ENCODE measurements at places on chromosomes 7 and 10.

DNA sequence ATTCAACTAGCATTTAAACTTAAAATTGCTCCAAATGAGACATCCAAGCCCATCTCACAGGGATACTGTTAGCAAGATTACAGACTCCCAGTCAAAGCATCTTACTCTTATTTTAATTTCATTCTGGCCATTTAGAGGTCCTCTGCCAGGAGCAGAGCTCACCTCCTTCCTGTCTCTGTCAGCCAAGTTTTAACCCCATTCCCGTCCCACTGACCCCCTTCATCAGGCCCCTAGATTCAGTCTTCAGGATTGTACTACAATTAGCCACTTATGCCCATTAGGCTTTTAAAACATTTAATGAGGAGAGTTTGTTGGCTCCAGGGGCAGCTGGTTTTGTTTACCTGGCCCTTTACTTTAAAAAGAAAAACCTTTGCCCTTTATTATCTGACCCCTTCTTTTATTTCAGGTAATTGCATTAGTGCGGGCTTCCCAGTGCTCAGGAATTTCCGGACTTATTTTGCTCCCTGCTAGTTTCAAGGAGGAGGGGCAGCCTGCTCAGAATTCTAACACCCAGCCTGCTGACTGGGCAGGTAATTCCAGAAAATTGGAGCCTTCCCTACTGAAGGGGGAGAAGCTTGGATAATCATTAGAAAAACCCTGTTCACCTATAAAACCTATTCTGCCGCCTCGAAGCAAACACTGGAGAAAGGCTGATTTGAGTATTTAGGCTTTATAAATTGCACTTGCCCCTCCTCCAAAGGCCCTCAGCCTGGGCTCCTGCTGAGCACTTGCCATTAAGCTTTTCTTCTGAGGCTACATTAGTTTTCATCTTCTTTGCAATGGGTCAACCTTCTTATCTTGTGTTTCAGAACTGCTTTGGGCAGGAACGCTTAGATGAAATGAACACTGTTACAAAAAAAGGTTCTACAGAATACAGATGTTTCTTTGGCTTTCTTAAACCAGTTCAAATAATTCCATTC is 200.5 kb upstream of the HPS1 start:
- DNase-seq: no peak

DNA sequence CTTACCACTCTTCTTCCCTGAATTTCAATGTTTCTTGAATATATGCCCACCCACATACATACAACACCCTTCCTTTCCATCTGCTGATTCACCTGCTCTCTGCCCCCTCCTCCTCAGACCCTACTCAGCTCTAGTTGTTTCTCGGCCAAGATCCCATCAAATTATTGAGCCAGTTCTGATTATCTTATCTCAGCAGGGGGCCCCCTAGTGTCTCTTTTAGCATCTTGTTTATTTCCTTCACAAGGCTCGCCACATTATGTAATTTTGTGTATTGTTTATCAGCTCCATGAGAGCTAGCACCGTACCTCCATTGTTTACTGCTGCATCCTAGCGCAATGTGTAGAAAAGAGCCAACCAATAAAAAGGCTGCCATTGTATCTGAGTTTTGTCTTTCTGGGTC is 71.9 kb downstream of the FAM13C start:
- DNase-seq: no peak

DNA sequence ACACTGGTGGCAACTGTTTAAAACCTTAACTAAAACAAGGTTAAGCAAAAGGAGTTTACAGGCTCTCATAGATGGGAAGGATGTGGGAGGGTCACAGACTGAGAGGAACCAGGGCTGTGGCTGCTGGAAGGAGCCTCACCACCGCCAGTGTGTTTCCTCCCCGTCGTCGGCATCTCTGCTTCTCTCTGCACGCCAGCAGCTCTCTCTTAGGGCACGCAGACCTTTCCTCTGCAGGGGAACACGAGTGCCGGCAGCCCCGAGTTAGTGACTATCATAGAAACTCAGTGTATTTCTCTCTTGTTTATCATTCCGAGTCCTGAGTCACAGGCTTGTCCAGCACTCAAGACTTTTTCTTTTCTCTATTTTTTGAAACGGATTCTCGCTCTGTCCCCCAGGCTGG is 8.1 kb upstream of the SH2D4B start:
- no peak for DNase-seq

DNA sequence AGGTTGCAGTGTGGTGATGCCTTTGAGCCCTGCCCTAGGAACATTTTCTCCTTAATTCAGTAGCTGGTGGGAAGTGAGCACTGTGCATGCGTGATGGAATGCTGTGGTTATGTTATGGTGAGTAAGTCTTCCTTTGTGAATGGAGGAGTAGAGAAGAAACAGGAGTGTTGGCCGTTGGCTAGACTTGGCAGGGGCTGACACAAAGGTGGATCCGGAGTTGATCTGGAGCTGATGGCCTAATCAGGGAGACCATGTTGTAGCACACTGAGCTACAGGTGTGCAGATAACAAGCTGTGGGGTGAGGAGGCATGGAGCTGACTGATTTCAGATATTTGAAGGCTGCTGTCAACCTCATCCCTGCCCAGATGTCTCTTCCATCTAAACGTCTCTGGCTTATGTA is 122.3 kb downstream of the CNNM2 start:
- DNase-seq: no peak

- DNase-seq: no peak
Measured at GRCh38 chr7:115511330-115511729, 519.2 kb downstream of the TFEC start.

DNA sequence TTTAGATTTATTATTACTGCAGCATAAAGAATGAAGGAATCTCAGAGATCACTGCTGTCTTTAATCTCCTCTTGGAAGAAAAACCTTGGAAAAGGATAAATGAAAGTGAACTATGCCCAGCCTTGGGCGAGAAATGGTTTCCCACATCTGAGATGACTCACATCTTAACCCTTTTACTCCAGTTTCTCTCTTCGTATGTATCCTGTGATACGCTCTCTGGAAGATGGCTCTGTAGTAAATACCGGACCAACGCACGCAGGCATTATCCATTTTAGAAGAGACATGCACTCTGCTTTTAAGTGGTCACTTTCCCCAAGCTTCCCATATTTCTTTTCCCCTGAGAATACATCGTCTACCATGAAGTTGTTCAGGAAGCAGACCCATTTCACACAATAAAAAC is 207.3 kb upstream of the BMPER start:
- no peak for DNase-seq

DNA sequence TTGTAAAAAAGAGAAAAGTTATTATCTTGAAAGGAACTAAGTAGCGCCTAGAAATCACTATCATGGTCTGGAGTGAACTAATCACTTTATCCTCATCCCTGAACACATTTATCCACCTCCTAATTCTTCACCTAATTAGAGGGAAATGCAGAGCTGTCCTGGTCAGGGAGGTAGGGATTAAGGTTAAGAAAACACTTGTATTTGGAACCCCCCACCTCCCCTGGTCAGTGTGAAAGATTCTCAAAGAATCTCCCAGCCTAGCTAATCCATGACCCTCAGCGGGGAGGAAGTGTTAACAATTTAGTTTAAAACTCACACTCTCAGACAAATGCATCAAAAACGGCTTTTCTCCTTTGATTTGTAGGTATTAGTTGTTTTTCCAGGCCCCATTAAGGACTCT is 83.8 kb downstream of the FAM204A start:
- DNase-seq: no peak

DNA sequence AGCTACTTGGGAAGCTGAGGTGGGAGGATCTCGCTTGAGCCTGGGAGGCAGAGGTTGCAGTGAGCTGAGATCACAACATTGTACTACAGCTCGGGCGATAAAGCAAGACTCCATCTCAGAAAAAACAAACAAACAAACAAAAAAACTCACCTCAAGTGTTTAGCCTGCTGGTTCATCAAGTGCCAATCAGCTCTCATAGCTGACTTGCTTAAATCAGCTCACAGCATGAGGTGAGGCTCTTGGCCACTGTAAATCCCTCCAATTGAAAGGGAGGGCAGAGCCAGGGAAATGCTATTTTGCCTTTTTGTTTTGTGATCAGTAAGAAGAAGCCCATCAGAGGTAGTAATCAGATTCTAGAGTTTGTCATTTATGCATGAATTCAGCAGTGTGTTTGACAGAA is 112.3 kb downstream of the RAB11FIP2 start:
- no peak for DNase-seq

GRCh38 chr10:83536426-83536825 is 602.9 kb upstream of the GHITM start:
- DNase-seq: no peak

- DNase-seq: no peak
Measured at GRCh38 chr7:116259871-116260440, 49.6 kb downstream of the TES start.

DNA sequence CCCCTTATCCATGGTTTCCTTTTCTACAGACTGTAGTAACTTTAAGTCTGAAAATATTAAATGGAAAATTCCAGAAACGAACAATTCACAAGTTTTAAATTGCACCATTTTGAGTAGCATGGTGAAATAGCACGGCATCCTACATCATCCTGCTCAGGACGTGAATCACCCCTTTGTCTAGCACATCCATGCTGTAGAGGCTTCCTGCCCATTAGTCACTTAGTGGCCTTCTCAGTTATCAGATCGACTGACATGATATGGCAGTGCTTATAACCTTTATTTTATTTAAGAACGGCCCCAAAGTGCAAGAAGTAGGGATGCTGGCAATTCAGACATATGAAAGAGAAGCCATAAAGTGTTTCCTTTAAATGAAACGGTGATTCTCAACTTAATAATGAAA is 82.7 kb downstream of the CPXM2 start:
- DNase-seq: no peak

GRCh38 chr7:1883031-1883761 is 213.1 kb downstream of the ELFN1 start:
- no peak for DNase-seq

- DNase-seq: no peak
Measured at GRCh38 chr7:105268511-105269392, 120.0 kb downstream of the SRPK2 start.

GRCh38 chr7:47371317-47371716 is 210.6 kb downstream of the TNS3 start:
- no peak for DNase-seq

DNA sequence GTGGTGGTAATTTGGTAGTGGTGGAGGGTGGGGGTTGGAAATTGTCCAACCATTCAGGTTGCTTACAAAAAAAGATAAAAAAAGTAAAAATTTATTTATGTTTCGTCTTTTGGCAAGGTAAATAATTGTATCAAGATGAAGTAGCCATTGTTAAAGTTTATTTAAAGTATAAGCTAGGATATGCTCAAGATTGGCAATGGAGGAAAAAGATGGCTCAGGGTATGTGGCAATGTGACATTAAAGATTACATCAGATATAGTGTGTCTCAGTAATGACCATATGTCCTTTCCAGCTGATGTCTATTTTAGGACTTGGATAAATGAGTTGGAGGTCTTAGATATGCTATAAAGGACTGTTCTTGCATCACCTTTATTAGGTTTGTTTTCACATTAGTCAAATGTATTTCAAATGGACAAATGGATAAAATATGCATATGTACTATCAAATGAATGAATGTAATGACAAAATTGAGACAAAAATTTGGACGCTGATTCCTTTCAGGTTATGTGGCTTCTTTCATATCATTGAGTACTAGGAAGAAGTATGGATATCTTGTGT is 60.9 kb downstream of the ST7 start:
- DNase-seq: no peak

DNA sequence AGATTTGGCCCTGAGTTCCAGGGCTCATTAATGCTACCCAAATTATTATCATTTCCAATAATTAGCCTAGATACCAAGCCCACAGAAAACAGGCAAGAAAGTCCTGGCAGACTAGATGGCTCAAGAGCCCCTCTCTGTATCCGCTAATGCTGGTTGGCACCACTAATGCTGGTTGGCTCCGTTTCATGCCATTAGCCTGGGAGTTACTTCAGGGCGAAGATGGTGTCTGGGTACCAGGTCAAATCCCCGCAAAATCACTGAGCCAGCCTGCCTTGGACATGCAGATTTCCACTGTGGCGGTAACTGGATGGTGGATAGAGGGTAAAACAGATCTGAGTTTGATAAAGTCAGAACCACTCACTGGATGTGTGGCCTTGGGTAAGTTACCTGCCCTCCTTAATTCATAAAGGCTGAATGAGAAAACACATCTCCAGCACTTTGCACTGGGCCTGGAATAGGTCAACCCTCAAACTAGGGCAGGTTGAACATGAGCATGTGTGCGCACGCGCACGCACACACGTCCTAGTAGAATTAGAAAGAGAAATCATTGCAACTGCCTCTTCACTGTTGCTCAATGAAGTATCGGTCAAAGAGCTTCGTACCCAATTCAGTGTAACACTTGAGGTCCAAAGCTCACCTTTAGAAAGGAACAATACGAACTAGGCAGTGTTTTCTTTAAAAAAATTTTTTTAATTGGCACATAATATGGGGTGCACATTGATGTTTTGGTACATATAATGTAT is 91.5 kb downstream of the PRPF18 start:
- DNase-seq: no peak

GRCh38 chr10:37736120-37736519 is 121.3 kb downstream of the ZNF248 start:
- DNase-seq: no peak

GRCh38 chr10:119301397-119301796 is 94.0 kb downstream of the GRK5 start:
- DNase-seq: peak; percentile 45

DNA sequence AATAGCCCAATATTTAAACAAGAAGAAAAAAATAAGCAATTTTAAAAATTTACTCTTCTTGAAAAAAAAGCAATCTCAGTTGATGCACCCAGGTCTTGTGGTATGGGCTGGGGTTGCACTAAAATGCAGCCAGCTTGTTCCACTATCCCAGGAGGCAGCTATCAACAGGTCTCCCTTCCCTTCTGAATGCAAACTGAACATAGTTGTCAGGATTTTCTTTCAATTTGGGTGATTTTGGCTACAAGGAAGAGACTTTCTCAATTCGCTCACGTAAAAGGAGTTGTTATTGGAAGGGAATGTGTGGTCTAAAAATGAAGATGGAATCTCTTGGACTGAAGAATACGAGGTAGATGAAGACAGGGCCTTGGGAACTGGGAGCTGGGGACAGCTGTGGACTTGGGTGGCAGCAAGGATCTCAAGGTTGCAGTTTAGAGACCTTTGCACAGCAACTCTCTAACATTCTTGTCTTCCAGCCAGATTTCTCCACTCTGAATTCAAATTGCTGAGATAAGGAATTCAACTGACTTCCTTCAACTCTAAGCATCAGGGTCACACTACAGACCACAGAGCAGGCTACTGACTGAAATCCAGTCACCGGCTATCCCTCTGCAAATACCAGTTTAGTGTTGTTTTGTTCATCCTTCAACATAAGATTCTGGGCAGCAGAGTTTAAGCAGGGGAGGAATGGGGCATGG is 3.1 kb upstream of the TMEM26 start:
- DNase-seq: no peak

GRCh38 chr7:150824379-150825177 is 24.0 kb downstream of the TMEM176A start:
- no peak for DNase-seq

DNA sequence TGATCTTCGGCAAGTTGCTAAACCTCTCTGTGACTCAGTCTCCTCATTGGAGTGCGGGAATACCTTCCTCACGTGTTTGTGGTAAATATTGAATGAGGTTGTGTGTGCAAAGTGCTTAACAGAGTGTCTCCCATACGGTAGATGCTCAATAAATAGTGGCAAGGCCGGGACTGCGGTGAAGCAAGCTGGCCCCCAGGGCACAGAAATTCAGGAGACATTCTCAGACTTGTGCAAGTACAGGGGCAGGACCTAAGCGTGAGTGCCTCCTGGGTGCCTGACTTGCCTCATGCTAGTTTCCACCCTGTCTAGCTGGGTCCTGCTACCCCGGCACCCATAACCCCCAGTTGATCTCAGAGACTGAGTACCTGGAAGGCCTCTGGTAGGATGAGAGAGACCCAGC is 97.8 kb downstream of the CDH23 start:
- no peak for DNase-seq

Data from stimulated activated CD4-positive, alpha-beta T cell treated with anti-CD3 and anti-CD28 coated beads, Interleukin-4, amount 100 ng/mL, for 48 hours (primary cell).